Stomach (tissue), 19 donors: ENCODE measurements at places on chromosomes 1 and 21.
A peak's percentile ranks its signal among the peaks of the same experiment; 100 is the strongest.

DNA sequence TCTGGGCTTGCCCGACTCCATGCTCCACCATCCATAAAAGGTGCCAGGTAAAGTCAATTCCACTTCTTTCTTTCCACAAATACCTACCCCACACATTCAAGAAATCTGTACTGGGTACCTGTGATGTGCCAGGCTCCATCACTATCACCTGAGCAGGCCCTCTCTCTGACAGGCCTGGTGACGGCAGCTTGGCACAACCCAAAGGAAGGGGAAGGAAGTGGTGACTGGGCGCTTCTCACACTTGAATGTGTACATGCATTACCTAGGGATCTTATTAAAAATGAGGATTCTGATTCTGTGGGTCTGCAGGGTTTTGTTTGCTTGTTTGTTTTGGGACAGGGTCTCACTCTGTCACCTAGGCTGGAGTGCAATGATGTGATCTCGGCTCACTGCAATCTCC is 7.5 kb downstream of the HTR1D start:
- no peak for DNase-seq

GRCh38 chr1:54664364-54664763 is 22.8 kb downstream of the MROH7 start:
- no peak for DNase-seq

GRCh38 chr1:111739925-111740765 is 950 bp upstream of the INKA2 start:
- DNase-seq: peak; percentile 82

- DNase-seq: no peak
Measured at GRCh38 chr21:42850463-42850862, 28.9 kb downstream of the WDR4 start.

DNA sequence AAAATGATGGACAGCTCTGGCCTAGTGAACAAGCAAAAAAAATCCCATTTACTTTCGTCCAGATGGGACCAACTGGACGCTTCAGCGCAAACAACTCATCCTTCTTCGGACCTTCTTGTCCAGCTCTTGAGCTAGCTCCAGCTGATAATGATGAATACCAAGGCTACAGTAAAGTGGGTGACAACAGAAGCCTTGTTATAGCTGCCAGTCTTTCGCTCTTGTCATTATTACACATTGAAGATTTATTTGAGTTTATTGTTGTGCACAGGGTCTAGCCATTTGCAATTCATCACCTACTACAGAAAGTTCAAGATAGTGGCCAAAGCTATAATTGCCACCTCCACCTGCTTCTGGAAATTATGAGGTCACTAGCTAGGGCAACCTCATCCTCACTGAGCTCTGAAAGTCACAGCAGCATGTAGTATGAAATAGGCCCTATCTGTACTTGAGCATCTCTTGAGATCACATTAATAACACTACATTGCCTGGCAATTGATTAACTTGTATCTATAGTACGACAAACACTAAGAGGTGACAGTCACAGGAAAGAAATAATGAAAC is 76.9 kb downstream of the GPATCH2 start:
- DNase-seq: no peak

- no peak for DNase-seq
Measured at GRCh38 chr1:8809342-8809736, 8.1 kb downstream of the RERE start.

DNA sequence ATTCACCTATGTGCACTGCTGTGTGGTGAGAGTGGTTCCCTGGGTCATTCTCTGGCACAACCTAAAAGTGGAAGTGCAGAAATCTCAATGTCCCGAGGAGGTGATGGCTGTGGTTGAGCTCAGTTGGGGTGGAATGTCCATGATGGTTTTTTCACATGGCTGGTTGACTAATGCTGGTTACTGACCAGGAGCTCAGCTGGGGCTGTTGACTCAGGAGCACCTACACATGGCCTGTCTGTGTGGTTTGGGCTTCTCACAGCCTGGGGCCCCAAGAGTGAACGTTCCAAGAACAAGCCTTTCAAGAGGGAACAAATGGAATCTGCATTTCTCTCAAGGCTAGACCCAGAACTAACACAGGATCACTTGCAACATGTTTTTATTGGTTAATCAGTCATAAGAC is 6.4 kb upstream of the KANK4 start:
- DNase-seq: no peak

DNA sequence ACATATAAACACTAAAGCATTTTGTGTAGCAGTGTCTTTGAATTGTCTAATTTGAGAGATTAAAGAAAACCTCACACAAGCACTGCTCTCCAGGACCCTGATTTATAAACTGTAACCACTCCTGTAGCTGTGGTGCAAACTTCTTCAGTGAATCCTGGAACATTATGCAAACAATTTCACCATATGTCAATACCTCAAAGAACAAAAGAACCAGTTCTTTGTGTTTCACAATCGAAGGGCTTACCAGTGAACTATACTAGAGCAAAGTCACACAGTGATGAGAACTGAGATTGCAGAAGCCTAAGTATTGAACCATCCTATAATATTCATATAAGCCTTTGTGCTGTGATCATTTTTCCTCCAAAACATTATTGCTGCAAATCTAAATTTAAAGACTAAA is 21.5 kb downstream of the DPH5 start:
- peak; percentile 45 for DNase-seq

- no peak for DNase-seq
Measured at GRCh38 chr21:31235671-31236450, 108.2 kb downstream of the TIAM1 start.

GRCh38 chr1:229029879-229030235 is 241.1 kb upstream of the RAB4A start:
- no peak for DNase-seq

DNA sequence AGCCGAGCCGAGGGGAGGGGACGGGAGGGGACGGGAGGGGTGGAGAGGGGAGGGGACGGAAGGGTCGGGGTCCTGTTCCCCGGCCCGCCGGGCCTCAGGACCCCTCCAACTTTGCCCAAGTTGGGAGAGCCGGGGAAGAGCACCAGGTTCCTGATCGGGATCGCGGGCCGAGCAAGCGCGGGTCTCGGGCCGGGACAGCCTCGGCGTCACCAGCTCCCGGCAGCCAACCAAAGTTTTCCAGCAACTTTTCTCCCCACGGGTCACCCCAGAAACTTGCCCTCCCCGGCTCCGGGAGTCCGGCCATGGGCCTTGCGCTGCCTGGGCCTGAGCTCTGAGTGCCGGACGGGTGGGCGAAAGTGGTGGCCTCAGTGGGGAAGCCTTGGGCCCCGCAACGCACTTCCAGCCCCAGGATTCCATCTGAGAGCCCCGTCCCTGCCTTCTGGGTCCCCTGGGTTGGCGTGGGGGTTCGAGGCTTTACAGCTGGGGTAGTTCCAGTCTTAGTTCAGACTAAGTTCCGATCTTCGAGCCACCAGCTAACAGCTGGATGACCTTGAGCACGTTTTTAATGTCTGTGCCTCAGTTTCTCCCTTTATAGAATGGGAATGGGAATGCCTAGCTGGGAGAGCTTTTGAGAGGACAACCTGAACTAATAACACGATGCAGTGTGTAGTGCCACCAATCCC is 458 bp downstream of the ZC3H12A start:
- DNase-seq: peak; percentile 35

DNA sequence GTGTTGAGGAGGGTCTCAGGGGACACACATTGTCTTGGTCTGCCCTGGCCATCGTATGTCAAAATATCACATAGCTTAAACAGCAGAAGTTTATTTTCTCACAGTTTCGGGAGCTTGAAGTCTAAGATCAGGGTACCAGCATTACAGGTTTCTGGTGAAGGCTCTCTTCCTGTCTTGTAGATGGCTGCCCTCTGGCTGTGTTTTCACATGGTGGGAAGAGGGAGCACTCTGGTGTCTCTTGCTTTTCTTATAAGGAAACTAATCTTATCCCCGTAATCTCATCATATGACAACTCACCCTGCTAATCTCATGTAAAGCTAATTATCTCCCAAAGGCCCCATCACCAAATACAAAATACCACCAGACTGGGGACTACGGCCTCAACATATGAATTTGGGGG is 246.9 kb upstream of the ST6GALNAC5 start:
- DNase-seq: no peak

DNA sequence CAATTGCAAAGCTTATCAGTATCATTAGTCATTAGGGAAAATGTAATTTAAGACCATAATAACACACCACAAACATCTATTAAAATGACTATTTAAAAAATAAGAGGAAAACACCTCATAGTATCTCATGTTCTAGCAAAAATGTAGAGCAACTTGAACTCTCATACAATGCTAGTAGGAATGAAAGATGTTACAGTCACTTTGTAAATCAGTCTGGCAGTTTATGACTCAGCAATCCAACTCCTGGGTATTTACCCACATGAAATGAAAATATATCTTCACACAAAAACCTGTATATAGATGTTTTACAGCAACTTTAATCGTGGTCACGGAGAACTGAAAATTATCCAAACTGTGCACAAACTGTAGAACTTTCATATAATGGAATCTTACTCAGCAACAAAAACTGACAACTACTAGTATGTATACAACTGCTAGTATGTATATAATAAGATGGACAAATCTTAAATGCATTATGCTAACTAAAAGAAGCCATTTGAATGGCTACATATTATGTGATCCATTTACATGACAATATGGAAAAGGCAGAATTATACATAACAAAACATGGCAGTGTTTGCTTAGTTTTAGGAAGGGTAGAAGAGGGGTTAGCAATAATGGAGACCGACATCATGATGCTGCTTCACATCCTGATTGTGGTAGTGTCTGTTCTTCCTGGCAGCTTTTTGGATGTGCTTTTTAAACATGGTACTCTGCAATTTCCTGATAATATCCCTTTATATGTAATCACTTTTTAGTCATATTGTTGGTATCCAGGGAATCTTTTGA is 267.0 kb downstream of the KCTD3 start:
- no peak for DNase-seq

GRCh38 chr1:11940260-11940921 is 5.9 kb downstream of the PLOD1 start:
- DNase-seq: no peak

- DNase-seq: peak; percentile 68
Measured at GRCh38 chr1:205939690-205940330, 3.4 kb downstream of the SLC26A9 start.

DNA sequence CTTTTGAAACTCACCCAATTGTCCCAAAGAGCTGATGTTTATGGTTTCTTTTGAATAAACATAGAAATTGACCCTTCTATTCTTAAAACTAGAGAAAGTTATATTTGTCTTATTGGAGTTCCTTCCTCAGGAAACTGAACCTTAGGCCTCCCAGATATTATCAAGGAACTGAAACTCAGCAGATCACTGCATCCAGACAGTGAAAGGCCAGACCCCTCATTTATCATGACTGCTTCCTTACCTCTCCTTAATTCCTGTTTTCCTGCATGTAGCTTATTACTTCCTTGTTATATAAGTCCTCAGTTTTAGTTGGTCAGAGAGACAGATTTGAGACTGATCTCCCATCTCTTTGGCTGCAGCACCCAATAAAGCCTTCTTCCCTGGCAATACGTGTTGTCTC is 27.5 kb downstream of the SLC22A15 start:
- no peak for DNase-seq

GRCh38 chr1:46493316-46494032 is 3.8 kb downstream of the DMBX1 start:
- DNase-seq: no peak

DNA sequence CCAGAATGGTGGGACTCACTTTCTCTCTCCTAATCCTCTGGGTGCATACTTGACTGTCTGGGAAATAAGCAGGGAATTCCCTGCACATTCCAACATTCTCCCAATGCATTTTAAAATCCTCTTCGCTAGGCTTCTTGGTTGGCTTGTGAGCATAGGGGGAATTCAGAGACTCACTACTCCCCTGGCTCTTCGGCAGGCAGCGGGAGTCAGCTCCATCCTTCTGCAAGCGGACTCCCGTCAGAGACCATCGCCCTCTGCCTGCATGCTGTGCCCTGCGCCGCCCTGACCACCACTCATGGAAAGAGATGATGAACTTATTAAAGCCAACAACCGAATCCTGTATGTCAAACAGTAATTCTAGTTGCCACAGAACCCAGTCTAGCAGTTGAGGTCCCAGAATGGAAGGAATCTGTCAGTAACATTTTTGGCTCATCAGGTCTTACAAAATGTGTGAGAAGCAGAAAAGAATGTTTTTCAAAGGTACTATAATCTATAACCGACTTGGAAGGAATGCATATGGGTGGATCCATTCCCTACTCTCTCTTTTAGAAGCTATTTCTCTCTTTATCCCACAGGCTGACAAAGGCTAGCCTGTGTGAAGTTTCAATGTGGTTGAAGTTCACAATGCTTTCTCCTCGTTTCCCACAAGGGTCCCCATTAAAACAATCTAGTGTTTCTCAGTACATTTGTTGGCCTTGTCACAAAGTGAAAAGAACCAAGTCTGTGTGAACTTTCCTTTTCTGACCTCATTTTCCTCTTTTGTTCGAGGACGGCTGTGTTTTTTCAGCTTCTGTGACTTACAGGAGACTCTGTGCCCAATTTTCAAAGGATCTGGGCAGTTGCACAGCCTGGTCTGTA is 119.1 kb upstream of the ADAR start:
- DNase-seq: no peak

DNA sequence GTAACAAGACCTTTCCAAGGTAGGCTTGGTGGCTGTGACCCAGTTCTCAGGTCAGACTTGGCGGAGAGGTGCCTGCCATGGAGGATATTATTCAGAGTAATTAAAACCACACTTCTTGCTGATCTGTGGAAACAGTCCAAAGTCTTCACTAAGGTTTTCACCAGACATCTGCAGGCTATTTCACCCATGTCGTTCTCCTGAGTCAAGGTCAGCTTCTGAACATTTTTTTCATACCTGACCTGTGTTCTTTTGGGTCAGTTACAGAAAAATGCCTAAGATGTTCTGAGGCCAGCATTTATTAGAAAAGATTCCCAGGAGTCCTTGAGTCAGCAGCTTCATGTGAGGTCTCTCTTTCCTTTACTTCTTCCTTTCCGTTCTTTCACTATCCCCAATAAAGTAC is 54.9 kb downstream of the RGL1 start:
- DNase-seq: no peak

- no peak for DNase-seq
Measured at GRCh38 chr21:38800924-38801744, 4.6 kb upstream of the ETS2 start.

GRCh38 chr1:38929476-38929875 is 12.2 kb downstream of the RHBDL2 start:
- DNase-seq: no peak

- DNase-seq: peak; percentile 7
Measured at GRCh38 chr21:25350056-25350455, 257.2 kb downstream of the MRPL39 start.

- no peak for DNase-seq
Measured at GRCh38 chr1:170593173-170594011, 61.4 kb downstream of the GORAB start.

GRCh38 chr1:210311726-210312493 is 16.8 kb upstream of the HHAT start:
- DNase-seq: no peak

- DNase-seq: no peak
Measured at GRCh38 chr1:186304982-186305949, 69.8 kb downstream of the TPR start.

- DNase-seq: no peak
Measured at GRCh38 chr1:91836331-91837040, 49.5 kb downstream of the TGFBR3 start.

DNA sequence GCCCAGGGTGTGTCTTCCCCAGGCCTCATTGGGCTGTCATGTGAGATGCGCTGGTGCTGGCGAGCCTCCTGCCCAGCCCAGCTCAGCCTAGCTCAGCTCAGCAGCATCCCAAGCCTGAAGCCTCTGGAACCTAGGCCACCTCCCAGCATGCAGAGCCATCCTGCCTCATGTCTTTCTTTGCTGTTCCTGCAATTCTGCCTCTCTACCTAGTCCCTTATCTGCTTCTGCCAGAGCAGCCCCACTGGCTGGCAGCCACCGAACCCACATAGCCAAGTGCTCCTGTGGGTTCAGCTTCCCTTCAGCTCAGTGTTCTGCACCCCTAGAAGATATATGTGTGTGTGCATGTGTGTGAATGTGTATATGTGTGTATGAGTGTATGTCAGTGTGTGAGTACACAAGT is 291.5 kb upstream of the VAMP3 start:
- no peak for DNase-seq
